Effector memory CD8-positive, alpha-beta T cell (primary cell): ENCODE measurements at places on chromosomes 4 and X.

GRCh38 chr4:137749466-137749865 is 217.2 kb upstream of the PCDH18 start:
- no peak for DNase-seq

- DNase-seq, result no peak
Observed at GRCh38 chrX:154751203-154751668, 359 bp upstream of the GAB3 start.

- DNase-seq, result no peak
Observed at GRCh38 chr4:113820108-113820507, 58.6 kb upstream of the CAMK2D start.

DNA sequence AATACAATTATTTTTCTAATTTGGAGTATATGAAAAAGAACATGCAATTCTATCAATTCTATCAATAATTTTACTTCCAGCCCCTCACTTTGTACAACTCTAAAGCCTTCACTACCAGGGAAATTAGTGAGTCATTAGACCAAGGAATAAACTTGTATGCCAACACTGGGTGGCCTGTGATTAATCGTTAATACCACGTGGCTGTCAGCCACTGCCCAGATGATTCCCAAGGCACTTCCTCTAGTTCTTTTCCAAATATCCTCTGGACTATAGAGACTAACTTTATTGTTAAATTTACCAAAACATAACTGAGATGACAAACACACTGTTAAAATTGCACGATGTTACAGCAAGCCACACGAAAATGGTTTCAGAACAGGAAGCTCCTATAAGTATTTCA is 45.7 kb downstream of the MID1 start:
- DNase-seq, result no peak

DNA sequence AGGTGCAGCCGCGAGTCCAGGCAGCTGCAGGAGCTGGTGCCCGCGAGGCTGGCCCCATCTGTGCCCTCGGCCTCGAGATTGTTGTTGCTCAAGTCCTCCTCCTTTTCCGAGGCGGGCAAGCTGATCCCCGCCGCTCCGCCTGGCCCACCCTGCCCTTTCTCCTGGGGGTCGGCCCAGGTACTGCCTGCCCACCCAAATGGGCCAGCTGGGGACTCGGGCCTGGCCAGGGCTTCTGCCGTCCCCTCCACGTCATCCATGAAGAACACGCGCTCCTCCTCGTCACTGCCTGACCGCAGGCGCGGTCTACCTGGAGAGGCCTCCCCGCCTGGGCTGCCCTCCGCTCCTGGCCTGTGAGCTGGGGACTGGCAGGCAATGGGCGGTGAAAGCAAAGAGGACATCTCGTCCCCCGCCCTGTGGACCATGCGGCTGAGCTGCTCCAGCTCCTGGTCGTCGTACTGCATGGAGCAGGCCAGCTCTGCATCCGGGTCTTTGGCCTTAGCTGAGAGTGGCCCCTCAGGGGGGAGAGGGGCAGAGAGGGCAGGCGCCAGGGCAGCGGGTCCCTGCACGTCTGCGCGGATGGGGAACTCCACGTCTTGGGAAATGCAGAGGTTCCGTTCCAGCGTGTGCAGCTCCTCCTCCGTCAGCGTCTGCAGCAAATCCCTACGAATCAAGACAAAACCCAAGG is 43.1 kb upstream of the MXD4 start:
- DNase-seq, result no peak

DNA sequence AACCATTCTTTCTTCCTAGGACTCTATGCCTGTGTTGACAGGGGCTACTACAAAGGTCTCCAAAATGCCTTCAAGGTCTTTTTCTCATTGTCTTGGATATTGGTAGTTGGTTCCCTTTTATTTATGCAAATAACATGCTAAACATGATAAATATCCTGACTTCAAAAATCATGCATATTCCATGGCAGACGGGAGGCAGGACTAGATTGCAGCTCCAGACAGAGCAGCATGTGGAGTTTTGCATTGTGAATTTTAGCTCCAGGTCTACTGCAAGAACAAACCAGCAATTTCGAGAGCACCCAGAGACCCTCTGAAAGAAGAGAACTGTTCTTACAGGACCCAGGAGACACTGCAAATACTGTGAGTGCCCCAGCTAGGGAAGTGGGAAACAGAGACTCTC is 254.9 kb downstream of the RCHY1 start:
- DNase-seq, result no peak

DNA sequence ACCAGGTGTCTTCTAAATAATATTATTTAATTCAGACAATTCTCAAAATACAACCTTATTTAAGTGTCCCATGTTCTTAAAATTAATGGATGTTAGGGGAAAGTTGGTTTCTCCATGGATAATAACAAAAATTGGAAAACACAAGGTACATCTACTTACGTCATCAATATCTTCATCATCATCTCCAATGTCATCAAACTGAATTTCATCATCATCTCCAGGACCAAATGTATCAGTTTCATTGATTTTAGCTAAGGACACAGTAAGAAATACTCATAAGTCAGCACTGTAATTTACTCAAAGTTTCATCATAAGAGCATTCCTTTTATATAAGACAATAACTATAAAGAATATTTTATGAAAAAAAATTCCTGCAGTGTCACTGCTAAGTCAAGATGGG is 11.3 kb downstream of the EIF1AX start:
- no peak for DNase-seq
